ENCODE measurements at places on chromosomes 3 and 15.
A peak's percentile ranks its signal among the peaks of the same experiment; 100 is the strongest.

DNA sequence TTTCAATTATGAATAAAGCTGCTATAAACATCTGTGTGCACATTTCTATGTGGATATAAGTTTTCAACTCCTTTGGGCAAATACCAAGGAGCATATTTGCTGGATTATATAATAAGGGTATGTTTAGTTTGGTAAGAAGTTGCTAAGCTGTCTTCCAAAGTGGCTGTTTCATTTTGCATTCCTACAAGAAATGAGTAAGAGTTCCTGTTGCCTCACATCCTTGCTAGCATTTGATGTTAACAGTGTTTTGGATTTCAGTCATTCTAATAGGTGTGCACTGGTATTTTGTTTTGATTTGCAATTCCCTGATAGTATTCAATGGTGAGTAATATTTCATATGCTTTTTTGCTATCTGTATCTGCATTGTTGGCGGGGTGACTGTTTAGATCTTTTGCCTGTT lies 120.7 kb upstream of the MDFIC2 start:
- no peak for DNase-seq

GRCh38 chr15:100124361-100124760 lies 217.4 kb downstream of the ADAMTS17 start:
- DNase-seq: no peak

GRCh38 chr3:150755902-150756301 lies 7.1 kb downstream of the SIAH2 start:
- no peak for DNase-seq

GRCh38 chr3:65946438-65946837 lies 92.3 kb downstream of the MAGI1 start:
- no peak for DNase-seq

- peak; percentile 19 for DNase-seq
Observed at GRCh38 chr15:60477916-60478565, 901 bp downstream of the ICE2 start.

- no peak for DNase-seq
Observed at GRCh38 chr3:27279123-27279522, 90.1 kb downstream of the NEK10 start.

DNA sequence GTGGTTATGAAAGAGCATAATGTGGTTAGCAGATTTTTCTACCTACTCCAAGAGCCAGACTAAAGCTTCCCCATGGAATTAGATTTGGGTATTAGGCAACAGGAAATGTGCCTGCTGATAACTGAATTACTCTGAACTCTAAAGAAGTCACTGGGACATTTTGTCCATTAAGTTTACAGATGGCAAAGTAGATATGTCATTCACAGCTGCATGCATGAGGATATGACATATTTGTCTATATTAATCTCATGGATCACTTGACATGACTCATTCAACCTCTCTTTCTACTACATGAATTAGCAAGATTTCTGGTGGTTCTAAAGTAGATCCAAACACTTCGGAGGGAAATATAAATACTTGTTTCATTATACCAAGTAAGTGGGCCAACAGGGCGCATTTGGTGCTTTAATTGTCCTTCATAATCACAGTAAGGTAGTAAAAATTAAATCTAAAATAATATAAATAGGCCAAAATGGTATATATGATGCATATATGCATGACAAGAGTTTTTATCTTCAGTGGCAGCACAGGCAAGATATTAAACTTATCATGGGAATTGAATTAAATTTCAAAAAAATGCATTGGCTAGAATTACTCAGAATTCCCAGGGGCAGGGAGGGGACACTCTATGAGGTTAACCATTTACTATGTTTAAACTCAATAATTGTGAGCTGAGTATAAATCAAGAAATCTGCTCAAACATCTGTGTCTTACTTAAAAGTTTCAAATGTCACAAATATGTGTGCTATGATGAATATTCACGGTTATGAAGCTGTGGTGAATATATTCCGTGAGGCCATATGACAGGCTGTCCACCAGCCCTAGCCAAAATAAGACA lies 365.3 kb upstream of the KCNMB2 start:
- no peak for DNase-seq

- DNase-seq: no peak
Observed at GRCh38 chr3:35639254-35640186, at the start of gene ARPP21. TSS of gene ARPP21 (plus strand) at chr3:35639525. CDS start at chr3:35681752, 42,227 bp downstream.

DNA sequence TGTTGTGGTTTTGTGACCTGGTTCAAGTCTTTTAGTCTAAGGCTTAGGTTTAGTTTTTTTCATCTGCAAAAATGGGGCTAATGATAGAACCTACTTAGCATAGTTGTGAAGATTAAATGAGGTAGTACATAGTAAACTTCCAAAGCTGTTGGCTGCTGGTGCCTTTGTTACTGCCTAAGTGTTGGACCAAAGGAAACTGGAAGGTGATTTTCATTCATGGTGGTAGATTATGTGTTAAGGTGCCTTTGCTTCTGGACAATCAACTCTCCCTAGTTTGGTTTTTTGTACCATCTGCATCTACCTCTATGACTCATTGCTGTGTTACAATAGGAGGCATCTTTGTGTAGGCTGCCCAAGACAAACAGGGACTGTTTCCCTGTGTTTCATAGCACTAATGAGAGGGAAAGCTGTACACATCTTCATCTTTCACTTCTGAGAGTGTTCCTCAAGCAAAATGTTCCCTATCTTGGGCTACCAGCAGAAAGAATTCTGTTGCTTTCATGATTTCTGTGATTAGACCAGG lies 3.2 kb downstream of the MAP2K1 start:
- no peak for DNase-seq

GRCh38 chr3:51384055-51384725 lies 901 bp upstream of the MANF start:
- DNase-seq: no peak

GRCh38 chr15:82062479-82063454 lies 16.9 kb upstream of the MEX3B start:
- no peak for DNase-seq

DNA sequence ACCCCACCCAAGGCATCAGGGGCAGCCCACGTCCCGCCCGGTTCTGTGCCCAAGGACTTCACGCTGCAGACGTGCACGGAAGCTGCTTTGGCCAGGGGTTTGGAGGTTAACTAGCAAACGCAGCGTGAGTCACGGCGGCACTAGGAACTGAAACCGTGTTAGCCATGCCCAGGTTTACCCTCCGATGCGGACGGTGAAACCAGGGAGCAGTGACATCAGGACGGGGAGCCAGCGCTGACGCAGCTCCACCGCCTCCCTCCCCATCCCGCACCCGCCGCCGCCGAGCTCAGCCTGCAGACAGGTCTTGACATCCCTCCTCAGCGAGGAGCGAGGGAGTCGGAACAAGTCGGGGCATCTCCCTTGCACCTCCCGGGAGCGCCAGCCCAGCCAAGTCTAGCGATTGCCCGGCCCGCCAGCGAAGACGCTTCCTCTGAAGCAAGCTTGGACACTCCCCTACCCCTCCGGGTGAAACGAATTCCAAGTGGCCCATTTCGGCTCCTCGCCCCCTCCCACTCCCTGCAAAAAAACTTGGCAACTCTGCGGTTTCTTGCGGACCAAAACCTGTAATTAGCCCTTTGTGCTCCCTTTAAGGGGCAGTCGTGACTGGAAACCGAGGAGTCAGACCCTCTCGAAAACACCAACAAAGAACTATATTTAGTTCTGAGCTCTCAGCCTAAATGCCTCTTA lies 1.4 kb upstream of the RAP2B start:
- peak; percentile 64 for DNase-seq

- no peak for DNase-seq
Observed at GRCh38 chr15:31782951-31783350, 247.4 kb upstream of the CHRNA7 start.

GRCh38 chr15:60593170-60593478 lies 114.2 kb upstream of the ICE2 start:
- no peak for DNase-seq

- no peak for DNase-seq
Observed at GRCh38 chr3:54660714-54661132, 267.1 kb downstream of the LRTM1 start.

GRCh38 chr15:77528968-77529319 lies 103.8 kb downstream of the LINGO1 start:
- DNase-seq: no peak

GRCh38 chr15:71810256-71811035 lies at the start of gene NR2E3:
TSS of gene NR2E3 (plus strand) at chr15:71810554. CDS start at chr15:71810744, 190 bp downstream.
- no peak for DNase-seq

DNA sequence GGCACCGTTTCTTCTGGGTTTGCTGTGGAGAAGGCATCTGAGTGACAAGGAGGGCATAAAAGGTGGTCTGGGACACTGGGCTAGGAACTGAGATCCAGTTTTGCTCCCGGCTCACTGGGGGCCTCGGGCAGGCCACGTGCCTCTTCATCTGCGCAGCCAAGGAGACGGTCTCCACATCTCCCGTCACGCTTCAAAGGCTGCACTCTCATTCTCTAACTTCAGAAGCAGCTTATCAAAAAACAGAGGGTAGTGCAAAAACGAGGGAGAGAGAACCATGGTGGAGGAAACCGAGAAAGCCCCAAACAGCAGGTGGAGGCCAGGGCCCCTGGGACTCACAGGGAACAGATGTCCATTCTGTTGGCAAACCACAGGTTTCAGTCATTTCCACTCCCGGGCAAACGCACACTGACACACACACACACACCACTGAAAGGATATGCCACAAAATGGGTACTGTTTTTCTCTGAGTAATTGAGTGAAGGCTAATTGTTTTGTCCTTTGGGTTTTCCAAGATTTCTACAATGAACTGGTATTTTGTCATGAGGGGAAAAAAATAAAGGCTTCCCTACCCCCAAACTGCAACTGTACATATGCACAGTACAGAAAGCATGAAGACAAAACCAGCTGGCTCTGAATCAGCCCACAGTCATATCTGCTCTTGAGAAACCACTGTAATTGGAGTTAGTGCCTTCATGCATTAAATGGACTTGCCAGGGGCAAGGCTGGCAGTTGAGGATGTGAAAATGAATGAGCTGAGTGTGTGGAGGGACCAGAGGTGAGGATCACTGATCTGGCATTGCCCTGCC lies 71.9 kb downstream of the MGLL start:
- peak; percentile 12 for DNase-seq

- DNase-seq: no peak
Observed at GRCh38 chr3:194688200-194688740, 2.6 kb downstream of the FAM43A start.

DNA sequence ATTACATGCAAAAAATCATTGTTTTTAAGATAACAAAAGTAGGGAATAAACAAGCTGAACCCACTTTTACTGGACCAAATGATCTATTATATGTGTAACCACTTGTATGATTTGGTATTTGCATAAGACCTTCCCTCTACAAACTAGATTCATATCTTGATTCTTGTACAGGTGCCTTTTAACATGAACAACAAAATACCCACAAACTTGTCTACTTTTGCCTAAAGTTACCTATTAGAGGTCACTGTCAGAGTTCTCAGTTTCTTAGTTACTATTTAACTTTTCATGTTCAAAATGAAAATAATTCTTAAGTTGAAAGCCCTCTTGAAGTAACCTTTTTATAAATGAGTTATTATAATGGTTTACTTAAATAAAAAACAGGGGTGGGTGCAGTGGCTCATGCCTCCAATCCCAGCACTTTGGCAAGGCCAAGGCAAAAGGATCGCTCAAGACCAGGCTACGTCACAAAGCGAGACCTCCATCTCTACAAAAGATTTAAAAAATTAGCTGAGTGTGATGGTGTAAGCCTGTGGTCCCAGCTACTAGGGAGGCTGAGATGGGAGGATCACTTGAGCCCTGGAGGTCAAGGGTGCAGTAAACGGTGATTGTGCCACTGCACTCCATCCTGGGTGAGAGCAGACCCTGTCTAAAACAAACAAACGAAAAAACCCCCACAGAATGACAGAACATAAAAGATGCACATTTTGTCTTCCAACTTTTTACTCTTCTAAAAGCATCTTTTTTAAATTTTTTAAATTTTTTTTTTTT lies 16.0 kb downstream of the ACTR8 start:
- no peak for DNase-seq

DNA sequence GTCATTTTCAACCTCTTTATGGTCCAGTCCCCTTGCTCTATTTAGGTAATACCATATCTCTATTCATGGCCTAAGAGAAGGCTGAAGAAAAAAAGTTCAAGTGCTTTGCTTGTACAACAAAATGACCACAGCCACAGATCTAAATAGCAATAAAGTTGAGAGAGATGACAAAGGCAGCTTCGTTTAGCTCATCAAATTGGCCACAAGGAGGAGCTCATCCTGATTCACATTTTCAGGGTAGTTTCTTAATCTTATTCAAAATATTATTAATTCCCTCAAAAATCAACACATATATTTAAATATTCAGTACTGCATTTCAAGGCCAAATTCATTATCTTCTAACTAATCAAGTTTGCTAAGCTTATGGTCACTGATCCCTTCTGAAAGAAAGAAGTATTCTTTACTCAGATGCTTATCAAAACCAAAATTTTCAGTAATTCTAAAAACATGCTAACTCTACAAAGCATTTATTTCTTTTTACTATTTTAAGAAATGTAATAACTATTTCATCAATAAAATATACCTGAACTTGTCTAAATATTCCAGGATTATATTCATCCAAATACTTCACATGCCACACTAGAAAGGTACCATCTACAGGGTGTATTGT lies 85.5 kb downstream of the DMXL2 start:
- DNase-seq: no peak

GRCh38 chr3:151838574-151839312 lies 24.8 kb downstream of the AADAC start:
- DNase-seq: no peak

DNA sequence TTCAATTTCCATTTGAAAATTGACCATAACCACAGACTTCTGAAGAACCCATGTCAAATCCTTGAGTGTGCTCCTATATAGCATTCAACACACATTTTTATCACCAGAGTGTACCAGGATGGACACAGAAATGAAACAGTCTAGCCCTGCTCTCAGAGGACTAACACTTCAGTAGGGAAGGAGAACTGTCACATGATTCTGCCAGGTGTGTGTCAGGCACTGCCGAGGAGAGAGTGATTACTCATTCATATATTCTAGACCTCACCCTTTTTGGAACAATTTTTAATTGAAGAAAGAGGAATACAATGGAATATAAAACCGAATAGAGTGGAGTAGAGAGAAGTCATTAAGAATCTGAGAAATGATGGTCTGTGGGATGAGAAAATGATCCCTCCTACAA lies 125.8 kb downstream of the ERC2 start:
- DNase-seq: no peak
